ENCODE measurements at places on chromosomes 6 and 20.

DNA sequence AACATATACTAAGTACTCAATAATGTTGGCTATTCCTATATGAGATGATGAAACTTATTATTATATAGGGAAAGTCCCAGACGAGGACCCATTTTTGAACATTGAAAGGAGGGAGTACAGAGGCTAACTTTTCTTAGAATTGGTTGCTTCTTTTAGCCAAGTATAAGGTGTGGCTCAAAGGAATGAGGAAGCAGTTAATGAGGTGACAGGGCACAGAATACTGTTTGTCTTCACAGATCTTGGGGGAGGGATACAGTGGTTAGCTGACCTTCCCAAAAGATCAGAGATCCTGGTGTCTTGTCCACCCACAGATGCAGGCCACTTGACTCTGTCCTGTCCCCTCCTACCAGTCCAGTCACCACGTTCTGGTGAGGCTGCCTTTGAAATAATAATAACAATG lies 67.8 kb upstream of the EPB41L1 start:
- DNase-seq: no peak

DNA sequence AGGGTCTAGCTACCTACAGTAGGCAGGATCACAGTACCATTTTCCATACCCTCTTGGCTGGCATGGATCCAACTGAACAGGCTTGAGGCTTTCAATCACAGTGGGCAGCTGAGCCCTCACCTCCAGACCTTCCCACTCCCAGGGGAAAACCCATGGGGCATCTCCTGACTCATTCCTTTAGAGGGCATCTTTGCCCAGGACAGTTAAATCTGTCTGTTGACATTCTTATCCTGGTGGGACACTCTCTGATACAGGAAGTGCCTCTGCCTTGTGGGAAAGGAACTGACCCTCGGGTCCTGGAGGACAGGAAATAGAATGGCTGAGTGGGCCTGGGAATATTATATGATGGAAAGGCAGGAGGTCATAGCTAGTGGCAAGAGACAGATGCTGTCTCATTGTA lies 10.2 kb upstream of the EPB41L1 start:
- DNase-seq: no peak

DNA sequence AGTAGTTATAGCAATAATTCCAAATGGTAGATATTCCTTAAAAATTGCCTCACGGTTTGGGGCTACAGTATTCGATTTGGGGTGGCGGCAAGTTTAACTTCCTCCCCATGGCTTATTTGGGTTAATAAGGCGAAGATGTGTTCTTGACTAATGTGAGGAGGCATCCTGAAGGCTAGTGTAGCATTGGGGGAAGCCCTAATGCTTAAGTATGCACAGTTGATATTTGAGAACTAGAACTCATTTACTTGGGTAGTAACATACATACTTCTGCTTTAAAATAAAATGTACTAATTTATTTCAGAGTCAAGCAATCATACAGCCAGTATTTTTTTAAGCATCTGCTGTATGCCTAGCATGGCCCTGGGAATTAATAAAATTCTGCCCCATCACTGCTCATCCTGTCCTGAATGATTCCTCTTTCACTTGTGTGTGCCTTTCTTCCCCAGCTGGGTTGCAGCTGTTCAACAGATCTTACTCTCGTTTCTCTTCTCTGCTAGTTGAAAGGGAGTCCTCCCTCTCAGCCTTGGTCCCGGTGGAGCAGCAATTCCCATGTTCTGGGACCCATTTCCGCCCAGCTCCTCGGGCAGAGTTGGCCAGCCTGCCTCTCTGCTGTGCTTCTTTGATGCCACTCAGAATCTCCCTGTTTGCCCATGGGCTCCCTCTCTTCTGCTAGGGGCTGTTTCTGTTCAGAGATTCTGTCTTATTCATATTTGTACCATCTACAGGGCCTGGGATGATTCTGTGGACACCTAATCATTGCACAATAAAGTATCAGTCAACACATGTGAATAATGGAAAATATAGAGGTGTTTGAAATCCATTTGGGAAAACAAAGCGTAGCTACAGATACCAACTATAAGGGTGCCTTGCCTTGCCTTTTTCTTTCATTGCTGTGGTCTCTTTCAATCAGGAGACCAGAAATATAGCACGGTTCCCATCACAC lies 104.8 kb downstream of the ARID1B start:
- peak; percentile 7 for DNase-seq

- DNase-seq: peak; percentile 71
Observed at GRCh38 chr6:19723545-19723944, 113.6 kb upstream of the ID4 start.

- DNase-seq: no peak
Observed at GRCh38 chr6:137845460-137845859, 21.6 kb upstream of the TNFAIP3 start.

DNA sequence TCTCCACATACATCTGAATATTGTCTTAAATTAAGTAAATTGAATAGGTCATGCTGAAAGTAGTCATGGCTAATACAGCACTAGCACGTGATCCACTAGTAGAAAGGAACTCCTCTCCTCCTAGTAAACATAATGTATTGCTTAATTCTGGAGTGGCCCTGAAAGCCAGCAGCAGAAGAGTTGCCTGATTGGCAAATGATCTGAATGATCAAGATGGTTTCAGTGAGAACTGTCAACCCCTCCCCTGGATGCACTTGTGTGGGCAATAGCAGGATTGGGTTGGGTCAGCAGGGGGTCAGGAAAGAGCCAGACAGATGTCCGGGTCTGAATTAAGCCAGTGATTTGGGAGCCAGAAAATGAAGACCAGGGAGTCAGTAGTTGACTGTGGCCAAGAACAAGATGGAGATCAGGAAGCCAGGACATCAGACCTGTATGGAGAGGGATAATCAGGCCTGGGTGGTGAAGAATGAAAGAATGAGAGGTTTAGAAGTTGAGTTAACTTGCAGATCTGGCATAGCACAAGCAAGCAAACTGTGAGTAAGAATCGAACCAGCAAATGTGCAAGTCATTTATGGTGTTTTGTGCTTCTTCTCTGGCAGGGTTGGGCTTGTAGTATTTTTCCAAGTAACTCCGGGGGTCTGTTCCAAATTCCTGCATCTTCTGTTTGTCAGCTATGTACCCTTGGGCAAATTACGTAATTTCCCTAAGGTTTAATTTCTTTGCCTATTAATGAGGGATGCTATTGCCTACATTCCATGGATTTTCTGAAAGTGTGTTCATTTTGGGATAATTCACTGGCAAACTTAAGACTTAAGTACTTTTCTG lies 304.9 kb downstream of the CD109 start:
- peak; percentile 24 for DNase-seq

- no peak for DNase-seq
Observed at GRCh38 chr6:141866731-141867497, 265.8 kb upstream of the GJE1 start.

DNA sequence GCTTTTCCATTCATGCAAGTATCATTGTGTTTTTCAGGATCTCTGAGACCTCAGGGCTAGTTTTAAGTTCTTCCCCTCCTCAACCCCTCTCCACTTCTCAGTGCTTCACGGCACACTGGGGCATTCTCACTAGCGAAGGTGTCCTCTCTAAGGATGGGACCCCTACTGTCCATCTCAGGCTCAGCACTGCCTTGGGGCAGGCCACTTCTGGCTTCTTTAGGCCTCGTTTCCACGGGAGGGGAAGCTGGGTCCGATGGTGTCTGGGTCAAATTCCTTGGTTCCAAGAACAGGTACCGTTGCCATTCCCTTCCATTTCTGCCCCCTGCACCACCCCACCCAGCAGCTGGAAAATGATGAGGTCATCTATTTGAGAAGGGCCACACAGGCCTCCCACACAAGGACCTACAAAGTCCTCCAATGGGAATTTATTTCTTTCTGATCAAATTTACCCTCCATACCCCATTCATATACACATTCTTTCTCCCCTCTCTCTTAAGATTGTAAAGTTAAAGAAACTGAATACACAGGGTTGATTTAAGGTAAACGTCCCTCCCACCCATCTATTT lies 17.2 kb downstream of the GNAS start:
- no peak for DNase-seq

DNA sequence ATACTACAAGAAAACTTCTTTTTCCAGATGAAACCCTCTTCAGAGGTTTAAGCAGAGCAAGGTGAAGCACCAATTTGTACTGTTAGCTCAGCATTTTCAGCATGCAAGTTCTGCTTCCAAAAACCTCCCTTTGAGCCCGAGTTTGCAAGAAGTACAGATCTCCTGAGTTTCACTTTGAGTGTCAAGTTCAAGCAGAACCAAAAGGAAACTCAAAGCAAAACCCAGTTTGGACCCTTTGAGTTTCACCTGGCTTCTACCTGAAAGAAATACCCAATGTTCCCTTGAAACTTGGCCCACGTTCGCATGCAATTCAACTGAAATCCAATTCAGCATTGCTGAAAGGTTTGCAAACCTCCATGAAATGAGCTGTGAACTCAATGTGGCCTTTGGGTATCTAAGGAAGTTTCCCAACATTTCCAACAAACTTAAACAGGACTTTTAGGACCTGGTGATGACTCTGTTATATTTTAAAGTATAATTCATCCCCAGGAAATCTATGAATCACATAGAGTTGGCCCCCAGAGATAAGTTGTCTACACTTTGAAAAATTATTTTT lies 62.9 kb upstream of the HBS1L start:
- no peak for DNase-seq

GRCh38 chr6:23953976-23954375 lies 172.0 kb upstream of the NRSN1 start:
- no peak for DNase-seq

GRCh38 chr6:131035582-131035981 lies 27.5 kb downstream of the EPB41L2 start:
- DNase-seq: no peak

- no peak for DNase-seq
Observed at GRCh38 chr6:3290149-3290930, 31.6 kb downstream of the PSMG4 start.

- DNase-seq: no peak
Observed at GRCh38 chr6:10449751-10450150, 34.9 kb upstream of the TFAP2A start.

DNA sequence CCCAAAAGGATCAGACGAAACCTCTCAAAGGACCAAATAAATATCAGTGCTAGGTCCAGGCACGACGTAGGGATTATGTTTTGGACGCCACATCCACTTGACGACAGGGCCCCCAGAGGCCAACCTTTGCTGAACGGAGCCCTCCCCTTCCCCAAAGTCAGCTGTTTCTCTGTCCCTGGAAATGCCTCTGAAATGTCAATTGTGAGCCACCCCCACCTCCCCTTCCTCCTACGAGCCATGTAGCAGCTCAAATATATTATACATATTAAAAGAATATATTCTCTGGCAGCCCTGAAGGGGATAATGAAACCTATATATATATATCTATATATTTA lies 39.6 kb upstream of the BLCAP start:
- DNase-seq: no peak

- DNase-seq: no peak
Observed at GRCh38 chr6:17224056-17224455, 57.1 kb upstream of the RBM24 start.

- no peak for DNase-seq
Observed at GRCh38 chr6:19831358-19831757, 5.8 kb upstream of the ID4 start.

DNA sequence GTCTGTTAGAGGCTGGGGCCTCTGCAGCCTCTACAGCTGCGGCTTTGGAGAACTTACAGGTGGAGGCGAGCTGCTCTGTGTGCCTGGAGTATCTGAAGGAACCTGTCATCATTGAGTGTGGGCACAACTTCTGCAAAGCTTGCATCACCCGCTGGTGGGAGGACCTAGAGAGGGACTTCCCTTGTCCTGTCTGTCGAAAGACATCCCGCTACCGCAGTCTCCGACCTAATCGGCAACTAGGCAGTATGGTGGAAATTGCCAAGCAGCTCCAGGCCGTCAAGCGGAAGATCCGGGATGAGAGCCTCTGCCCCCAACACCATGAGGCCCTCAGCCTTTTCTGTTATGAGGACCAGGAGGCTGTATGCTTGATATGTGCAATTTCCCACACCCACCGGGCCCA lies 2.6 kb downstream of the TRIM39 start:
- no peak for DNase-seq

- DNase-seq: no peak
Observed at GRCh38 chr6:142796571-142796970, 148.4 kb downstream of the HIVEP2 start.

- DNase-seq: no peak
Observed at GRCh38 chr6:80921861-80922460, 815.5 kb downstream of the BCKDHB start.

GRCh38 chr20:46999801-47000465 lies 105.3 kb downstream of the EYA2 start:
- DNase-seq: no peak

- no peak for DNase-seq
Observed at GRCh38 chr6:135731116-135731515, 120.4 kb upstream of the PDE7B start.

- DNase-seq: no peak
Observed at GRCh38 chr6:89434954-89435353, 2.0 kb downstream of the ANKRD6 start.

Measured in AG08395 (cell line).